ENCODE measurements at places on chromosomes 5 and 9.
A peak's percentile ranks its signal among the peaks of the same experiment; 100 is the strongest.

GRCh38 chr5:89850513-89850865, 559.1 kb downstream of the CETN3 start:
- no peak for DNase-seq

DNA sequence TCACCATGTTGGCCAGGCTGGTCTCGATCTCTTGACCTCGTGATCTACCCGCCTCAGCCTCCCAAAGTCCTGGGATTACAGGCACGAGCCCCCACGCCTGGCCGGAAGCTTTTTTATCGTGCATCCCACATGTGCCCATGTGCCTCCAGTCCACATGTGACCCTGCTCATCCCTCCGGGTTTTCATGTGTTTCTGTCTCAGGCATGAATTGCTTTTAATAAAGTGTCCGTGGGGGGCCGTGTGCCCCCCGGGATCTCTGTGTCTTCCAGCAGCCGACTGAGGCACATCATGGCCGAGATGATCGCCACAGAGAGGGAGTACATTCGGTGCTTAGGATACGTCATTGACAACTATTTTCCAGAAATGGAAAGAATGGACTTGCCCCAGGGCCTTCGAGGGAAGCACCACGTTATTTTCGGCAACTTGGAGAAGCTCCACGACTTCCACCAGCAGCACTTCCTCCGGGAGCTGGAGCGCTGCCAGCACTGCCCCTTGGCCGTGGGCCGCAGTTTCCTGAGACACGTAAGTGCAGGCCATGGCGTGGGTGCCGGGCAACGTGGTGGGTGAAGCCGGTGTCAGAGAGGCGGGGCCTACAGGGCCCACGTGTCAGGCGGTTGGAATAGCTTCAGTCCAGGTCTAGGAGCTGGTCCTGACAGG, 22.1 kb upstream of the LRRC14B start:
- DNase-seq, result peak; percentile 66

- DNase-seq, result no peak
Measured at GRCh38 chr9:101727612-101728524, 10.6 kb downstream of the GRIN3A start.

DNA sequence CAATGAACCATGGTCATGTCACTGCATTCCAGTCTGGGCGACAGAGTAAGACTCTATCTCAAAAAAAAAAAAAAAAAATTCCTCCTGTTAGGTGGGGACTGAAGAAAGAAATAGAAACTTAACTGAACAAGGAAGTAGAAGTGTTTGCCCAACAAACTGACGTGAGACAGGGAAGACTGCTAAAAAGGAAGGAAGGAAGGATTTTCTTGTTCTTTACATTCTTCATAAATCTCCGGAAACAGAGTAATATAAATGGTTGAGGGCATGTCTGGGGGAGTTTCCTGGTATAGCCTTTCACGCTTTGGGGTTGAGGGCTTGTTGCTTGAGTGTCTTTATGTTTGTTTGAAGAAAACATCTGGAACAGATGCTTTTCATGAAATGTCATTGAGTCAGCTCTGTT, 3.1 kb downstream of the TOR1B start:
- DNase-seq, result no peak

- no peak for DNase-seq
Measured at GRCh38 chr5:31561946-31562345, 29.8 kb downstream of the C5orf22 start.

DNA sequence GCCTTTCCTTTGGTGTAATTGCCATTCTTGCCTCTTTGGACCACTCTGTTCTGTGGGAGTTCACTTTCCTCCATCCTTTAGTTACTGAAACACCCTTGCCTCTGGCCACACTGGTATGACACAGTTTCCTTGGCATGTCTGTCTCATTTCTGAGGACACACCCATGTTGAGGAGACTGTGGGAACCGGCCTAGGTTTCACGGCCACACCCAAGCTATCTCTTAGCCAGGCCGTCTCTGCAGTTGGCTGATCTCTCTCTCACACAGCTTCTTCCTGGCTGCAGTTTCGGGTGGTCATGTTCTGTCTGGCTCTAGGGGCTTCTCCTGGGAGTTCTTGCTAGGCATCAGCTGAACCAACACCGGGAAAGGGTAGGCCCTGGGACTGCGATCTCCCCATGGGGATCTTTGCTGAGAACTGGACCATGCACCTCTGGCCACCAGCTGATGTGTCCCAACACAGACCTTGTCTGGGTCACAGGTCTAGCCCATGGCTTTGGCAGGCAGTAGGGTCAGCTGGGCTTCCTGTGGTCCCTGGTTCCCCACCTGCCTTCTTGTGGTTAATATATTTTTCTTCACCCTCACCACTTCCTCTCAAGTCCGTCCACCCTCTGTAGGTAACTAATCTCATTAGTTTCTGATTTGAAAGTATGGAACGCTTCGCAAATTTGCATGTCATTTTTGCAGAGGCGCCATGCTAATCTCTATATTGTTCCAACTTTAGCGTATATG, 24.9 kb downstream of the ARHGEF37 start:
- DNase-seq, result no peak

- no peak for DNase-seq
Measured at GRCh38 chr5:6715758-6716628, 2.8 kb downstream of the TENT4A start.

- DNase-seq, result no peak
Measured at GRCh38 chr9:15182730-15183129, 124.3 kb downstream of the TTC39B start.

DNA sequence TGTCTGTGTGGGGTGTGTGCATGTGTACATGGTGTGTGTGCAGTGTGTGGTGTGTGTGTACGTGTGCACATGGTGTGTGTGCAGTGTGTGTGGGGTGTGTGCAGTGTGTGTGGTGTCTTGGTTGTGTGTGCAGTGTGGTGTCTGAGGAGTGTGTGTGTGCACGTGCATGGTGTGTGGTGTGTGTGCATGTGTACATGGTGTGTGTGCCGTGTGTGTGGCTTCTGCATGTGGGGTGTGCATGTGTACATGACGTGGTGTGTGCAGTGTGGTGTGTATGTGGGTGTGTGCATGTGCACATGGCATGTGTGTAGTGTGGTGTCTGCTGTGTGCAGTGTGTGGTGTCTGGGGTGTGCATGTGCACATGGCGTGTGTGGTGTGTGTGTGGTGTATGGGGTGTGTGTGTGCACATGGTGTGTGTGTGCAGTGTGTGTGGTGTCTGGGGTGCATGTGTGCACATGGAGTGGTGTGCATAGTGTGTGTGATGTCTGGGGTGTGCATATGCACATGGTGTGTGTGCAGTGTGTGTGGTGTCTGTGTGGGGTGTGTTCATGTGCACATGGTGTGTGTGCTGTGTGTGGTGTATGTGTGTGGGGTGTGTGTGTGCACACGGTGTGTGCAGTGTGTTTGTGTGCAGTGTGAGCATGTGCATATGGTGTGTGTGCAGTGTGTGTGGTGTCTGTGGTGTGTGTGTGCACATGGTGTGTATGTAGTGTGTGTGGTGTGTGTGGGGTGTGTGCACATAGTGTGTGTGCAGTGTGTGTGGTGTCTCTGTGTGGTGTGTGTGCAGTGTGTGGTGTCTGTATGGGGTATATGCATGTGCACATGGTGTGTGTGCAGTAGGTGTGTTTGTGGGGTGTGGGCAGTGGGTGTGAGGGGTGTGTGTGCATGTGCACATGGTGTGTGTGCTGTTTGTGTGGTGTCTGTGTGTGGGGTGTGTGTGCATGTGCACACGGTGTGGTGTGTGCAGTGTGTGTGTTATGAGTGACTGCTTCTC, 40.6 kb upstream of the ZNG1F start:
- peak; percentile 32 for DNase-seq

DNA sequence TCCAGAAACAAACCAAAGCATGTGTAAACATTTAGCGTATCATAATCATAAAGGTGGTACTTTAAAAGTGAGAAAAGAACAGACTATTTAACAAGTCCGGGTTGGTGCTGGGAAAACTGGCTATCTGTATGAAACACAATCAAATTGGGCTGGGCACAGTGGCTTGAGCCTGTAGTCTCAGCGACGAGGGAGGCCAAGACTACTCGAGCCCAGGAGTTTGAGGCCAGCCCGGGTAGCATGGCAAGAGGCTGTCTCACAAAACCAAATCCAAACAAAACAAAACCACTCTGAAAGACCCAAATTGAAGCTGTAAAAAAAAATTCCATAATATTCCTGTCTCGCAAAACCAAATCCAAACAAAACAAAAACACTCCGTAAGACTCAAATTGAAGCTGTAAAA, 4.3 kb downstream of the MRNIP start:
- no peak for DNase-seq

GRCh38 chr5:139185589-139185988, 12.6 kb downstream of the SIL1 start:
- DNase-seq, result no peak

- no peak for DNase-seq
Measured at GRCh38 chr9:92294297-92294676, 790 bp upstream of the IARS1 start.

- no peak for DNase-seq
Measured at GRCh38 chr9:77017505-77017894, 2.0 kb upstream of the FOXB2 start.

GRCh38 chr9:121362813-121363621, 7.0 kb downstream of the STOM start:
- no peak for DNase-seq

GRCh38 chr5:32933692-32934091, 222.6 kb downstream of the NPR3 start:
- no peak for DNase-seq

- no peak for DNase-seq
Measured at GRCh38 chr5:19498852-19499251, 489.1 kb downstream of the CDH18 start.

DNA sequence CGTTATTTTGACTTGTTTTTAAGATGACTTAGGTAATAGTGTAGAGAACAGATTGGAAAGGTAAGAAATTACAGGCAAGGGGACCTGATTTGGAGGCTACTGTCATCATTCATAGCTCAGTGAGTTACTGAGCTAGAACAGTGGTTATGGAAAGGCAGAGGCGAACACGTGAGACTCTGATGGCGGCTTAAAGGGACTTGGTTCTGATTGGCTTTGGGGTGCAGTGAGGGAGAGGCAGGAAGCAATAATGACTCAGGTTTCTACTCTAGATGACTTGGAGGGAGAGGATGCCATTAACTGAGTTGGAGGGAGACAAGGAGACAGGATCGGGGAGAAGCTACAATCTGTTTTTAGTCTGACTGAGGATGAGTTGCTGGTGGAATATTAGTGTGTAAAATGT, 3.0 kb downstream of the F2RL2 start:
- no peak for DNase-seq

DNA sequence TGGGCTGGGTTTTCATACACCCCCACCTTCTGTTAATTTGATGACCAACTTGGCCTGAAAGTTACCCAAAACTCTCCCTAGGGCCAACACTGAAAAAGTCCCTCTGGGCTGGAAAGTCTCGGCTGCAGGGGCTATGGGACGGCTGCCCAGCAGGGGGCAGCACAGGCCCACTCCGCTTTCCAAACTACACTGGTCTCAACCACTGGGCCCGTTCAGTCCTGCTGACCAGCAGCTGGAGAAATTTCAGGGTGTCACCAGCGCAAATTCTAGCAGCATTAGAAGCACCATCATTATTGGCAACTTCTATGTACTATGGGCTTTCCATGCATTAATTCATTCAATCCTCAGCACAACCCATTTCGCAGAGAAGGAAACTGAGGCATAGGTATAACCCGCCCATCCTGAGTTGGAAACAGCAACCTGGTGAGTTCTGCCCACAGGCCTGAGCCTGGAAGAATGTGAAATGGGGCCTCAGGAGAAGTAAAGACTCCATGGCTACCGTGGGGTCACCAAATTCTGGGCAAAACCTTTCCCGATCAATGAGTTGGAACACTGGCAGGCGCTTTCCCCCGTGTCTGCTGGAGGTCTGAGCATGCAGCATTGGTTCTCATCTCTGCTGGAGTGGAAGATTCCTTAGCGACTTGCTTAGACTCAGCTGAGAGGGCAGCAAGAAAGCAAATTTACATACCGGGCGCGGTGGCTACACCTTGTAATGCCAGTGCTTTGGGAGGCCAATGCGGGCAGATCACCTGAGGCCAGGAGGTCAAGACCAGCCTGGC, 9.7 kb downstream of the ORM2 start:
- no peak for DNase-seq
